ENCODE measurements at places on chromosomes 5 and 9.

DNA sequence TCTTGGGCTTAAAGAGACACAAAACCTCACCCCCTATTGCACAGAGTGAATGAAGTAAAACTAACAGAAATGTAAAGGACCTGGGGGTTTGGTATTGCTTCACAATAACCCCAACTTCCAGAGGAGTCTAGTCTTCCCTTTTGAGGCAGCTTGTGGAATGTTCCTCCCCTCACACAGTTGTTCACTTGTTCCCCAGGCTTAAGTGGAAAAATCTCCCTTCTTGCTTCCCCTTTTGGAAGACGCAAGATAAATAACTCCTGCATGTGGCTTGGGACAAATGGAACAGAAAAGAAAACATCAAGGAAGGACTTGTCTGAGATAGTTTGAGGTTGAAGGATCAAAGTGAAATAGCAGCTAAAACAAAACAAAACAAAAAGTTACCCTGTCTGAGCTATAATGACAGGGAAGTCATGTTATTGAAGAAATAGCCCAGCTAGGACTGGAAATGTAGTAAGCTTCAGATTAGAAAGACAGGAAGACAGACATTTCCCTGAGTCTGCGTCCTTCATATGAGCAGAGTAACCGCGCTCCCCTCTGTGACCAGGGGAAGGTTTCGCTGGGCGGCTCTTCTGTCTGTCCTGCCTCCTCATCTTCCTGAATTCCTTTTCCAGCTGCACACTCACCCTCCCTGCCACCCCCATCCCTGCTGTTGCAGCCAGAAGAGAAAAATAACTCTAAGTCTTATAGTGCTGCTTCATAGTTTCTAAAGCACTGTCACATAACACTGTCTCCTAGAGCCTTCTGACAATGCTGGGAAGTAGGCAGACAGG, 8.8 kb downstream of the SPARC start:
- no peak for DNase-seq

DNA sequence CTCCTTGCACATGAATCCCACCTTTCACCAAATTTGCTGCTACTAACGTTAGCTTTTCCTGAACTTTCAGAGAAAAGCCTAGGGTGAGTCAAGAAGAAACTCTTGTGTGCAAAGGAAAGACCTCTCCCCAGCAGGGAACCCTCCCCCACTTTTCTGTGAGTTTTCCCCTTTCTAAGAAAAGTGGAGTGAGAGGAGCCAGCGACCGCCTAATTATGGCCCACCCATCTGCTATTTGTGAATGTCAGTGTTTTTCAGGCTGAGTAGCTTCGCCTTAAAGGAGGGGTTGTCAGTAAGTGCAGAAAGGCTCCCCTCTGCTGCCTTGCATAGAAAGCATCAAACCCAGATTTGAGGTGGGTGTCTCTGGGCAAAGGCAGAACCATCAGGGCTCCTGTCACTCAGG, 46.8 kb upstream of the SPOCK1 start:
- DNase-seq: no peak

GRCh38 chr5:93430673-93431199, 150.3 kb downstream of the NR2F1-AS1 start:
- DNase-seq: no peak

GRCh38 chr5:78639791-78640190, 8.8 kb downstream of the LHFPL2 start:
- DNase-seq: no peak

GRCh38 chr9:111627260-111627963, 3.7 kb upstream of the DNAJC25 start:
- DNase-seq: no peak

DNA sequence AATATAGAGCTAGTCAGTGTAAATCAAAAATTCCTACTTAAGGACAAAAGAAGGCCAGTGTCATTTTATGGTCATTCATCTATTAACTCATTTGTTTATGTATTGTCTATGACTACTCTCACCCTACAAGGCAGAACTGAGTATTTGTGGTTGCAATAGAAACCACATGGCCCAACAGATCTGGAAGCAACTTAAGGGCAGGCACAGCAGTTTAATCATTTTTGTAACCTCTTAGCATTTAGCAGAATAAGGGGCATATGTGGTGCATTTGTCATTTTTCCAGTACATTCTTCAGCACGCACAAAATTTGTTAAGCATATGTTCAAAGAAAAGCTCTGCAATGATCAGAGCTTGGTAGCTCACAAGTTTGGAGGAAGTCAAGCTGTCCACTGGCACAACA, 1.1 kb downstream of the FKBP15 start:
- DNase-seq: no peak

DNA sequence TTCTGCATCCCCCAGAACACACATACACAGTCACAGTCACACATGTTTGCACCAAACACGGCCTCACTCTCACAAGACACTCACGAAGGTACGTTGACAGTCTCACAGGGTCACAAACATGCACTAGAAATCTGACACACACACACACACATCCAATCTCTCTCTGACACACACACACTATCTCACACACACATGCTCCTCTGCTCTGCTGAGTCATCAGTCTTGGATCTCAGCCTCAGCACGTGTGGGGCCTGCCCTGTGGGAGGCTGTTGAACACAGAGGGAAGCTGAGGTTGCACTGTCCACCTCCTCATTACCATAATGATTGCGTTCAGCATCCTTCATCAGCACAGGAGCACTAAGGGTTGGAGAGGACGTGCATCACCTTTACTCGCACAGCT, 188.8 kb downstream of the MTRR start:
- no peak for DNase-seq

GRCh38 chr9:98694943-98695342, 13.8 kb downstream of the GABBR2 start:
- no peak for DNase-seq

DNA sequence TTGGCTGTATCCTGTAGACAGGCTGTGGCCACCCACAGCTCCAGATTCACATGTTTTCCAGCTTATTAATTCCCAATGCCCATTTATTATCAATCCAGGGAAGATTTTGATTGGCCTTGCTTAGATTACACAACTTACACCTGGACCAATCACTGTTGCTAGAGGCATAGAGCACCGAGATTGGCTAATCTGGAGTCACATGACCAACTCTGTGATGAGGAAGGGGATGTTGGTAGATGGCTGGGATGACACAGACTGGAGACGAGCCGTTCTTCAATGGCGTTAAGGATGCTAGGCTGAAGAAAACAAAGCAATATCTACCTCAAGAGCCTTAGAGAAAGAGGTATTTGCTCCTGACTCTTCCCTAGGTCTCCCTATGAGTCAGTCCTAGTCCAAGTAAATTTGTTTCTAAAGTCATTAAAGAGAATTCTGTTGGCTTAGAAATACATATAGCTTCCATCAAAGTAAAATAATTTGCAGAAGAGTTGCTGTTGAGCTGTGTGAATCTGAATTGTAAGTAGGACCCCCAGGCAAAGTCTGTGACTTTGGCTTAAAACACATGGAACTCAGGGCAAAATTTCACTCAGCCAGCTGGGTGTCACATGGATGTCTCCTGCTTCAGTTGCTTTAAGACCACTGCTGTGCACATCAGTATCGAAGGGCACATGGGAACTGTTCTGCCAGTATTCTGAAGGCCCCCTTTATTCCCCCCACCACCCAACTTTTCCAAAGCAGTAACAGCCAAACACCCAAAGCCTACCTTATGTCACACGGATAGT, 326.4 kb upstream of the KLF4 start:
- DNase-seq: no peak

DNA sequence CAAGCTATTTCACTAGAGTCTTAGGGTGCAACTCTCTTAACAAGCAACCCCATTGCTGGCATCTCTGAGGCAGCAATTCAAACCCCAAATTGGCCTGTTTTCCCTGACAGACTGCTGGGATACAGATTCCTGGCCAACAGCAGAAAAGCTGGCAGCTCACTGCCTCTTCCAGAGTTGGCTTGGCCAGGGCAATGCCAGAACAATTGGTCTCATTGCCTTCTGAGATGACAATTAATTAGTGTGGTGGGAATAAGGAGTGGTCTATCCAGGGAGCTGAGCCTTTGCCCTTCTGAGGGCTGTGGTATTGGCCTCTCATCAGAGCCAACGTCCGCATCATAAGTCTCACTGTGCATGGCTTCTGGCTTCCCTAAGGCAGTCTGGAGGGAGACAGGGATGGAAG, 183.2 kb downstream of the GNAQ start:
- DNase-seq: no peak

GRCh38 chr9:9749591-9749990, 863.2 kb downstream of the PTPRD start:
- no peak for DNase-seq
